Foreskin fibroblast (primary cell): ENCODE measurements at places on chromosomes 1 and 21.

- DNase-seq = no peak
These were observed 129.1 kb downstream of the S1PR1 start for GRCh38 chr1:101365878-101366277.

DNA sequence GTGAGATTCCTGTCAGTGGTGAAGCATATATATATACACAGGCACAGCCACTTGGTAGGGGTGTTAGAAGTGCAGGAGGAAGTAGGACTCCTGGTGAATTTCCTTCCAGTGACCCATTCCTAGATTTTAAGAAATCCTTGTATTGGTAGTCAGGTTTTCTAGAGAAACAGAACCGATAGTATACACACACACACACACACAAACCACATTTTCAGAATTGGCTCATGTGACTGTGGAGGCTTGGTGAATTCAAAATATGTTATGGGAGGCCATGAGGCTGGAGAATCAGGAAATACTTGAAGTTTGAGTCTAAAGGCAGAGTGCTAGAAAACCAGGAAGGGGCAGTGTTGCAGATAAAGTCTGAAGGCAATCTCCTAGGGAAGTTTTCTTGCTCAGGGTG lies 114.2 kb downstream of the FCRL5 start:
- DNase-seq = peak; percentile 14

- peak; percentile 81 for DNase-seq
These were observed 132.5 kb upstream of the LYPLAL1 start for GRCh38 chr1:219041141-219041540.

DNA sequence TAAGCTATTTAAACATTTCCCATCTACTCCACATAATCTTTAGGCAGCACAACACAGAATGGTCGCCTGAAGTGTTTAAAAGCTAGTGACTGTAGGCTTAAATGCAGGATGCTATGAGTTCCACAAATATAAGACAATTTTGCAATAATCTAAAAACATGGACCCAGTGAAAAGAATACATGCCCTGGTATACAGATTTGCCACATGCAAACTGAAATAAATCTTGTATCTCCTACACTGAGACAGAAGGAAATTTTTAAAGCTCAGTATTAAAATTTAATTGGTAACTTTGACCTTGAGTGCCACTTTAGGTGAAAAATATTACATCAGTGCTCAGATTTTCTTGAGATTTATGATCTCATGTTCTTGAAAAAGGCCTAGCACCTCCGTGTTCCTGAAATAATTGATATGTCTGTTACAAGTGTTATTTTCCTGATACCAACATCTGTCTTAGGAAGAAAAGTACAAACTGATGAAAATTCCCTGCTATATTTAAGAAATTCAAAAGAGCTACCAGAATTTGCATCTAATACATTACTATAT lies 285.5 kb downstream of the VAV3 start:
- no peak for DNase-seq

DNA sequence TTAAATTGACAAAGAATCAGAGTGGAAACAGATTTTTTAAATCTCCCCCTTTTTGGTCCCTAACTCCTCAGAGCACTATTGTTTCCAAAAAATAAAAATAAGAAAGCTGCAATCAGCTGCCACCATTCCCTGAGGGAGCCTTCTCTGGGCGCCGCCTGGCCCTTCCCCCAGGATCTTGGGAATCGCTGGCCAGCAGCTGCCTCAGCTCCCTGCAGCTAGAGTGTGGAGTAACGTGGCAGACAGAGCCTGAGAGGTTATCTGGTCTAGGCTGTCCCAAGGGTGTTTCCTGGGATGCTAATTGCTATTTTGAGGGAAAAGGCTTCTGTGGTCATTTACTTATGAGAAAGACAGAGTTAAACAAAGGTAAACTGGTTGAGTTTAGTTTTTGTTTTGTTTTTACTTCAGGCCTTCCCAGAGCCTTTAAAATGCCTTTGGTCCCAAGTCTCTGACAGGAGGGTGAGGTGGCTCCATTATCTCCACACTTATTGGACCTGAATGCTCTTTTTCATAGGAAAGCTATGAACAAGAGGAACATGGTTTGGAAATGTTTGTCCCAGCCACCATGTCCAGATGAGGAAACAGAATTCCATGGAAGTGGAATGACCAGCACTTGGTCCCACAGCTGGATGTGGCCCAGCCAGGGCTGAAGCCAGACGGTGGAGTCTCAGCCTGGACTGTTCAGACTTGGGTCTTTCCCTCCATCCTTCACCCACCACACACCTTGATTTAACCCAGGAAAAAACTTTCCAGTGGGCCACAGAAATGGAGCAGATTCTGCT lies 14.1 kb upstream of the KIAA1614 start:
- DNase-seq = peak; percentile 21

DNA sequence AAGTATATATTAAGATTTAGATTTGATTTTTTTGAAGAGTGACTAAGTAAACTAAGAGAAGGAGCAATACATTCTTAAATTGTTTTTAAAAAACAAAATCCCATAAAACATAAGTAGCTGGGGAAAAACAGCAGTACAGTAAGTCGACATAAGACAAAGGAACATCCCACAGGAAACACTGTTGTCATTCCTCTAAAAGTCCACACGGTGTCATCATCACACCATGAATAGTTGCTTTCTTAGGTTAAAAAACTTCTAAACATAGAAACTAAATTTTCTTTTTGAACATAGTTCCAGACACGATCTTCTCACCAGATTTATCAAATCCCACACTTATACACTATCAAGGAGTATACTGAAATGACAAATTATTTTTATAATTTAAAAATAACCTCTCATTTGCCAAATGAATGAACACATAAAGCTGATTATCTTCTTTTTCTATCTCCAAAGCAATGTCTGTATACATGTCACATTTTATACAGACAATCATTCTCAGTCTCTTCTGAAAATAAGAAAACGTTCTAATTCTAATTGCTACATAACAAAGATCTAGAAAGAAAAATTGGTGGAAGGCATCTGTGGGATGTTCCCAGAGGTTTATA lies 15.8 kb downstream of the ODF2L start:
- DNase-seq = peak; percentile 48

GRCh38 chr1:24694380-24694843 lies 50.8 kb upstream of the CLIC4 start:
- DNase-seq = peak; percentile 86

GRCh38 chr1:109193653-109194590 lies 19.8 kb upstream of the SARS1 start:
- peak; percentile 42 for DNase-seq

DNA sequence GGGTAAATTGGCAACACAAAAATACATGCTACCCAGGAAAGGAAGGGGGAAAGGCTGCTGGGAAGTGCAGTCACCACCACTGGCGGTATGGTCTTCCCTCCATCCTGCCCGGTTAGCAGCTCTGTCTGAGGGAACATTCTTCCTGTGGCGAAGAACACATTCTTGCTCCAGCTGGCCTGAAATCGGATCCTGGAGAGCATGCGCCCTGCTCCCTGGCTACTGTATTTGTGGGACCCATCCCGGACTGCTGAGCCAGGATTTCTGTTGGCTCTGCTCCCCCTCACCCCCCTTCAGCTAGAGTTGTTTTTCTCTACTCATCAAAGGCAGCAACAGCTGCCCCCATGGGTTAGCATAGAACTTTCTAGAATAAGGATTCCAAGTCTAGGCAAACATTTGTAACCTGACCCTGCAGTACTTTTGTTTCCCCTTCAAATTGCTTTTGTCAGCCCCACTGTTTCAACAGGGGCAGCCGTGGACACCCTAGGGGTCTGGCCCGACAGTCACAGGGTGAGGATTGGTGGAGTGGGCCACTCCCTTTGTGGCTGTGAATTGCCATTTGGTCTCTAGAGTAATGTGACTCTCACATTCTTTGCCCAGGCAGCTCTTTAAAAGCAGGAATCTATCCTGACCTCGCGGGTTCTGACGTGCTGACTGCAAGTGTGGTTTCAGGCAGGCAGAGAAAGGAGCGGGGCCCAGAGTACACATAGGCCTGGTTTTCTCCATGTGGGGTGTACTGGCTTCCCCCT lies 157.7 kb downstream of the TOMM20 start:
- peak; percentile 96 for DNase-seq

- DNase-seq = no peak
These were observed 207.9 kb upstream of the DMRTA2 start for GRCh38 chr1:50631161-50631560.

- DNase-seq = no peak
These were observed 30.2 kb upstream of the GLIS1 start for GRCh38 chr1:53769184-53769583.

DNA sequence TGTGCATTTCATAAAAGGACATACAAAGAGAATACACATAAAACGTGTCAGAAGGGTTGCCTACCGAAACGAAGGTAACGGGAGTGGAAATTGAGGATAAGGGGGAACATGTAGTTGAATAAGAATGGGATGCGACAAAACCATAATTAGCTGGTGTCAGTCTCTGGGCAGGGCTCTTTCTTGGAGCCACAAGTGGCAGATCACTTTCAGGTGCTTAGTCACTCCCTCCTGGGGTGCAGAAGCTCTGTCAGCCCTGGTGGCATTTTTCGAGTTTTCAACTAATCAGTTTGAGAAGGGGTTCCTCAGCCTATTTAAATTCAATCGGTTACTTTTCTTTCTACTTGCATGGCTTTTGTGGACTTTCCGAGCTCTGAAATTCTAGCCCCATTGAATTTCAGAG lies 133.9 kb upstream of the IGSF21 start:
- DNase-seq = no peak

DNA sequence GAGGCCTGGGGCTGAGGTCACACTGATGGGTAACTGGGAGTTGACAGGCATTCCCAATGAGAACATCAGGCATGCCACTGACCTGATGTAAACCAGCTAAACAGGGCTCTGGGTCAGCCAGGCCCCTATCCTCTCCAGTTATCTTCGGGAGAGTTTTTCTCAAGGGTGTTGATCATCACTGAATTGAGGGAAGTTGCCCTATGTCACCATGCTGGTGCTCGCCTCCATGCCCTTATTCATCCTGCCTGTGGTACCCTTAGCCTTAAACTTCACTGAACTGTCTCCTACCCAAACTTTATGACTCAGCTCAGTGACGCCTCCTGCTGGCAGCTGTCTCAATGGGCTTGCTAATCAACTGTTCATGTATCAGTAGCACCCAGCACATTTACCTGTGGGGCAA lies 80.7 kb upstream of the TNR start:
- no peak for DNase-seq

GRCh38 chr1:157540852-157541251 lies 11.5 kb downstream of the FCRL5 start:
- no peak for DNase-seq
